ENCODE measurements at places on chromosomes 1 and 21.

GRCh38 chr21:37139154-37139553 is 66.1 kb downstream of the TTC3 start:
- H3K4me1 ChIP-seq, result no peaks in the 10 kb centered on the region
- no peak overlapping the region for H3K27ac ChIP-seq
- peaks cover 44% of the 10 kb centered on the region for H3K36me3 ChIP-seq
- H3K27me3 ChIP-seq, result no peaks in the 10 kb centered on the region
- no peak for DNase-seq
- H3K4me3 ChIP-seq, result no peak overlapping the region

- no peak overlapping the region for H3K4me3 ChIP-seq
- H3K27ac ChIP-seq, result no peak overlapping the region
- no peaks in the 10 kb centered on the region for H3K36me3 ChIP-seq
Observed at GRCh38 chr1:11868331-11868980, 9.7 kb upstream of the NPPB start.

- H3K4me1 ChIP-seq, result no peaks in the 10 kb centered on the region
- no peak overlapping the region for H3K4me3 ChIP-seq
- H3K27ac ChIP-seq, result no peak overlapping the region
- peaks cover 18% of the 10 kb centered on the region for H3K36me3 ChIP-seq
Observed at GRCh38 chr1:212007886-212008285, 27.5 kb downstream of the INTS7 start.

DNA sequence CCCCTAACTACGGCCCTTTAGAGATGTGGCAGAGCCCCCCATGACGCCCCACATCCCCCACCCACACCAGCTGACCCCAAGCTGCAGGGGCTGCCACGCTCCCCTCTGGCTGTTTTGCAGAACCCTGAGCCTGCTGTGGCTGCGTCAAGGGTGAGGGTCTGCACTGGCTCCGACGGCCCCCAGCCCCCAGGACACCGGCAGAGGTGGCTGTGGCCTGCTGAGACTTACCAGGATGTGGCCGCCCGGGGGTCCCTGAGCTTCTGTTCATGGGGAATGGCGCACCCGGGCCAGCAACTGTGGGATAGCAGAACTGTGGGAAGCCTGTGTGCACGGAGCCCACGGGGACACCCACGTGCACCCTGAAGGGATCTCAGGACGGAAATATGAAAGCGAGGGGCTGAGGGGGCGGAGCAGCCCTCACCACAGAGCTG is 12.8 kb upstream of the RNF223 start:
- DNase-seq, result no peak
- peak overlapping the region; percentile 44 for H3K27ac ChIP-seq
- H3K36me3 ChIP-seq, result peaks cover 36% of the 10 kb centered on the region
- peaks cover 4% of the 10 kb centered on the region for H3K4me1 ChIP-seq

Measured in stimulated activated naive B cell treated with anti-CD40 and anti-IgM and Interleukin-4, amounts not matched to agents 10 μg/mL and 1 μg/mL and 100 μg/mL, for 72 hours (primary cell).